ENCODE measurements at places on chromosomes 7 and 10.

DNA sequence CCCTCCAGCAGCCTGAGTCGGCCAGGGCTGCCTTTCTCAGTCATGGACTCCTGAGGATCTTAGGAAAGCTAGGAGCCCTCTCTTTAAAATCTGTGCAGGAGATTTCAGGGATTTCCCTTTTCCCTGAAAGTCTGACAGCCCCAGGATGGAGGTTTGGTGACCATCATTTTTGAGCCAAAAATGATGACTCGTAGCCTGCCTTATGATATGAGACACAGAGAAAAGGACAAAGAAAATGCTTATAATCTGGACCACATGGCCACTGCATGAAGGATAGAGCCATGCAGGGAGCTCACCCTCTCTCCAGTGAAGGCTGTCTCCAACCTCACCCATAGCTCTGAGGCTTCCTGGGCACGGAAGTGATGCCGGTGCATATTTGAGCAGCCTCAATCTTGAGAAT, 106.6 kb upstream of the CHST15 start:
- no peak for DNase-seq

DNA sequence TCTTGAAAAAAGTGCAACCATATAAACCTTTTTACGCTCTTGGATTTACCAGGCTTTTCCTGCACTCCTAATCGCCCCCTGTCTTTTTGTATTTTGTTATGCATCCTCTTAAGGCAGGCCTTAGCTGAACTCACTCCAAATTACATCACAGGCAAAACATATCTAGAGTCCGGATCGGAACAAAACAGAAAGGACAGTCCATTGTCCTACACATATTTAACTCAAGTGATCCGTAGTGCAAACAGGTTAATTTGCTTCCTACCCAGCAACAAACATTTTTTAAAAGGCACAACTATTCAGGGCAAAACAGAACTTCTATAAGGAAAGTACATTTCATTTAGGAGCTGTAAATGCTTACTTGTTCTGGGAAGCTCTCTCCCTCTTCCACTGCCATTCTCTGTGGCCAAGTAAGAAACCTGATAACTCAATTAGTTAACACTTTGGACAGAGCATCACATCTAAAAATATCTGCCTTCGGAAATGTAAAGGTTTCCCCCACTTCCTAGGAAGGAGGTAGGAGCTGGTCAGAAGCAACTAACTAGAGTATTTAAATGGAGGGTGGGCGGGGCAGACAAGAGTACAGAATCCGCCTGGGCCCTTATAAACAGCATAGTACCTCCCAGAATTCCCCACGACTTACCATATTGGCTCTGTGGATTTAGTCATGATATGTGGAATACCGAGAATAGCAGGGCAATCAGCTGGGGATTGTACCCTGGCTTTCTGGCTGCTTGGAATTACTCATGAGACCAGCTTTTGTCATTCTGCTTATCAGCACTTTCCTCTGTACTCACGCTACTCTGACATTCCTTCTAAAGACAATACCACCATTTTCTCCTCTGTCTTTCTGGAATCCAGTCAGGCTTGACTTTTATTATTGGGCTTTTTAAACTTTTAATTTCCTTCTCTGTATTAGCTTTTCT, 89.5 kb downstream of the ANK3 start:
- no peak for DNase-seq

GRCh38 chr10:124693396-124693795, 50.8 kb downstream of the FAM53B start:
- no peak for DNase-seq

- no peak for DNase-seq
These were observed 36.1 kb downstream of the CRHR2 start for GRCh38 chr7:30646154-30646553.

DNA sequence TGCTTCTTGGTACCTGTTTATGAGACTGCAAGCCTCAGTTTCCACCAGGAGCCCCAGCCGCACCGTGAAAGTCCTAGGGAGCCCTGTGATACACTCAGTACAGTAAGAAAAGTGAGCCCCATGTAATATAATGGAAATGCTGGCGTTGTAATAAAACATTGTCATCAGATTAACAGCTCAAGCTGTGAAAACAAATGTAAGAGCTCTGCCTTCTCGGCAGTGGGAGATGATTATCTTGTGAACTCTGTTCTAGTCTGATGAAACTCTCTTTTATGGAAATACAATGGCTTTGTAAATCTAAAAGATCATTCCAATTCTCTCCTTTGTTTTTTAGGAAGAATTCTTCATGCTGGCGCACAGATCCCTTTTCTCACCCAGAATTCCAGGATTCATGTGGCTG, 299.9 kb downstream of the ABCA13 start:
- no peak for DNase-seq

Measured in progenitor cell of endocrine pancreas (in vitro differentiated cells).